ENCODE measurements at places on chromosomes 5 and 9.

GRCh38 chr5:169921384-169921783, 58.9 kb downstream of the INSYN2B start:
- DNase-seq = no peak

DNA sequence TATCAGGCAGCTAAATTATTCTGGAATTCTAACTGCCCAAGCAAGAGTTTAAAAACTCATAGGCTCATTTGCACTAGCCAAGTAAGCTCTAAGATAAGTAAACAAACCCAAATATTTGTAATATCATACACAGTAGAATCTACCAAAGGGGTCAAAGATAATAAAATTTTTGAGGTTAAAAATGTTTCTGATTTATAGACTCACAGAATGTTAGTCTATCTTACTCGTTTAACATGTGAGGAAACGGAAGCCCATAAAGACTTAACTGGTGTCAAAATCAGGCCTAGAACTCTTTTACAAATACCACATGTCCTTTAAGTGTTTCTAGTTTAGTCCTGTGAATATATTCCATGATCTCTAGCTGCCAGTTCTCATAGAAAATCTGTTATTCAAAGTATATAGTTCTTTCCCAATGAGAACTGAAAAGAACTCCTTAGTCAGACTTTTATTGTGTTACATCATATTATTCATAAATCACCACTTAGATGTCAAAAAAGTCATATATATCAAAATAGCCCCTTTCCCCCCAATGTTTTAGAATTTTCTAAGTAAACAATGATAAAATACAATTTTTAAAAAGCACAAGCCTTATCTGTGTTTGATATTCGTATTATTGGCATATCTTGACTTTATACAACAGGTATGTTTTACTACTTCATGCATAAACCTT, 13.9 kb downstream of the RAB14 start:
- DNase-seq = no peak

DNA sequence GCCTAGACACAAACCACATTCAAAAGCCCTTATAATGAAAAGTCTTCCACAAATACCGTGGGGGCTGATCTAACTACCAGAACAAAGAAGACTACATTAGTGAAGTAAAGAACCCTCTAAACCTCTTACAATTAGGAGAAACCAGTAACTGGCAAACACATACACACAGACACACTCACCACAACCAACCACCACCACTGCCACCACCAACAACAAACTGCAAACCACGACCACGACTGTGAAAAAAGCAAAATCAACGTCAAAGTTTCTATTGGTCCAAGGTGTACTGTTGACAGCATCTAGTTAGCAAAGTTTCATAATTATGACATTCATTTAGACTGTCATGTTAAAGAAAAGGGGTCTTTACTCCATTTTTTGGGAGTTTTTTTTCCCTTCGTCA, 2.7 kb downstream of the CDO1 start:
- DNase-seq = no peak

GRCh38 chr9:115267790-115268189, 149.8 kb upstream of the TNC start:
- DNase-seq = no peak

DNA sequence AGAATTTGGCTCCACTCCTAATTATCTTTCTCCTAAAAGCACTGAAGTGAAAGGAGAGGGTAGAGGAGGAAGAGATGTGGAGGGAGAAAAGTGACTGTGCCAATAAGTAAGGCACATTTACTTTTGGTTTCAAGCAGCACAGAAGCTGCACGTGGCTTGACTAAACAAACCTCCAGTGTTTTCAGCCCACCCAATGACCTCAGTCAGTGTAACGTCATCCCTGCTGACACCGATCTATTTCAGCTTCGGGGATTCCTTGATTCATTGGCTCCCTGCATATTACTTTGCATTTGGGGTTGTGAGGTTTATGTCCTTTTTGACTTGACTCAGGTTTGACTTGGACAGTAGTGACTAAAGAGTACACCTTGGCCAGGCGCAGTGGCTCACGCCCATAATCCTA, 35.6 kb upstream of the NIM1K start:
- DNase-seq = no peak

GRCh38 chr5:82855893-82856550, 221.2 kb downstream of the TMEM167A start:
- DNase-seq = no peak

DNA sequence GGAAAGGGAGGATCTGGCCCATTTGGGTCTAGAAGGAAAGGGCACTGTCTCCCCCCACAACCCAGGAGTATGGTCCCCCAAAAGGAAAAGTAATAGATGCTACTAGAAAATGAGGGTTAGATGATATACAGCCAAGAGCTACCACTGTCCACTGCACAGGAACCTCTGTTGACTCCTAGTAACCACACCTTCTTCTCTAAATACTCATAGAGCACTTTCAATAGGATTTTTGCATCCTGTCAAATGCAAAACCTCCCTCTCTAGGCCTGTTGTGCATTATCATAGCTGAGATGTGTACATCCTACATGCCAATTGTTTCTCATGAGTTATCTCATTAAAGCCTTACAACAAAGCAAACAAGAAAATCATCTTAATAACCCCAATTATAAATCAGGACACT, 66.8 kb downstream of the THBS4 start:
- no peak for DNase-seq
